Stimulated activated CD8-positive, alpha-beta memory T cell treated with anti-CD3 and anti-CD28 coated beads, Interleukin-2, amount 100 ng/mL, for 1 hour (primary cell): ENCODE measurements at places on chromosomes 13 and 19.
A peak's percentile ranks its signal among the peaks of the same experiment; 100 is the strongest.

DNA sequence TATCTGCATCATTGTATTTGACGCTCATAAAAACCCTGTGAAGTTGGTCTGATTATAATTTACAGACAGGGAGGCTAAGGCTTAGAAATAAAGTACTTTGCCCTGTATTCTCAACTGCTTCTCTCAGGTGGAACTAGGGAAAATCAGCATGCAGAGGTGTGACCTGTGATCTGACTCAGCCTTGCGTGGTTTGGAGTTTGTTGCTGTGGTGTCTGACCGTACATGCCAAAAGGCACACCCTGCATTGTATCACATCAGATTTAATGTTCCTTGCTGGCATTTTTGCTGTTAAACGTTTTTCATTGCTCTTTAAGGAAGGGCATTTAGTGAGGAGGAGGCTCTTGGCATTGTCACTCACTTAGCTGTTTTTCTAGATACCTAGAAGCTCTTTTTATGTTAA, 58.8 kb upstream of the C1QTNF9B start:
- no peak for DNase-seq

DNA sequence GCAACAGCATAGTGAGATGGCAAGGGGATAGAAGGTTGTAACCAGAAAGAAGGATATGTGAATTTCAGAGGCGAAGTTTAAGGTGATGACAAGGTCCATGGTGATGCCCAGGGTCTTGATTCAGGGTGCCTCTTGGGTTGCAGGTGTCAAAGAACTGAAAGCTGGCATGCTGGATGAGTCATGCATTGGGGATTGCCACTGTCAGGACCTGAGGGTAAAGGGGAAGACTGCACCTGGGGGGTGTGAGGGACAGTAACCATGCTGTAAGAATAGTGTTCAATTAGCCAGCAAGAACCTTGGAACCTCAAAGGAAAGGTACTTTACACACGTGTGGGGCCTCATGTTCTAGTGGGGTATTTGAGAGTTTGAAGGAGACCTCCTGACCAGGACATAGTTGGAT, 279.6 kb downstream of the SLC7A1 start:
- no peak for DNase-seq

GRCh38 chr19:15666883-15667282, 6.0 kb upstream of the CYP4F12 start:
- DNase-seq, result no peak

GRCh38 chr19:8194528-8195267, 14.5 kb upstream of the CERS4 start:
- no peak for DNase-seq

DNA sequence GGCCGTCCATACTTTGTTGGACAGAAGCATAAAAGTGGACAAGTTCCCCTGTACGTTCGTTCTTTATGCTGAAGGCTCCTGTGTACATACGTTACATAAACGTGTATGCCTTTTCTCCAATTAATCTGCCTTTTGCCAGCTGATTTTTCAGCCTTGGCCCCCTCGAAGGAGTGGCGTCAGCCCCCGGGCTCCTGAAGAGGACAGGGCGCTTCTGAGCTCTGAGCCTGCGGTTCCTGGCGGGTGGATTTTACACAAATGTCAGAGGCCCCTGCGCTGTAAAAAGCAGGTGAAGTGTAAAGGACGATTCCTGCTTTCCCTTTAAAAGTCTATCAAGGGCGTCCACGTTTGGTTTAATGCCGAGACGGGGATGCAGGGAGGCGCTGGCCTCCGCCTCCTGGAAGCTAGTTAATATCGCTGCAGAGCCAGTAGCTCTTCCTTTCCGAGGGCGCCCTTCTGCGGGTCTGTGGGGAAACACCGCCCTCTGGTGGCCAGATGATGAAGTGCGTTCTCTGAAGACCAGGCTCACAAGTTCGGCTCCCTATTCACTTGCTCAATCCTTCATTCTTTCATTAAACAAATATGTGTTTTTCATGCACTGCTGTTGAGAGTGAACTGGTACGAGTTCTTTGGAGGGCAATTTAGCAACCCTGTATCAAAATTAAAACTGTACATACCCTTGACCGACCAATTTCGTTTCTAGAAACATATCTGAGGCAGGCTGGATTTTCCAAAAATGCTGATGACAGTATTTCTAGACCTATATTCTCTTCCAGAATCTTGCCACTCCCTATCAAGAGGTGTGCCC, 62.0 kb downstream of the GPR12 start:
- DNase-seq, result peak; percentile 65

DNA sequence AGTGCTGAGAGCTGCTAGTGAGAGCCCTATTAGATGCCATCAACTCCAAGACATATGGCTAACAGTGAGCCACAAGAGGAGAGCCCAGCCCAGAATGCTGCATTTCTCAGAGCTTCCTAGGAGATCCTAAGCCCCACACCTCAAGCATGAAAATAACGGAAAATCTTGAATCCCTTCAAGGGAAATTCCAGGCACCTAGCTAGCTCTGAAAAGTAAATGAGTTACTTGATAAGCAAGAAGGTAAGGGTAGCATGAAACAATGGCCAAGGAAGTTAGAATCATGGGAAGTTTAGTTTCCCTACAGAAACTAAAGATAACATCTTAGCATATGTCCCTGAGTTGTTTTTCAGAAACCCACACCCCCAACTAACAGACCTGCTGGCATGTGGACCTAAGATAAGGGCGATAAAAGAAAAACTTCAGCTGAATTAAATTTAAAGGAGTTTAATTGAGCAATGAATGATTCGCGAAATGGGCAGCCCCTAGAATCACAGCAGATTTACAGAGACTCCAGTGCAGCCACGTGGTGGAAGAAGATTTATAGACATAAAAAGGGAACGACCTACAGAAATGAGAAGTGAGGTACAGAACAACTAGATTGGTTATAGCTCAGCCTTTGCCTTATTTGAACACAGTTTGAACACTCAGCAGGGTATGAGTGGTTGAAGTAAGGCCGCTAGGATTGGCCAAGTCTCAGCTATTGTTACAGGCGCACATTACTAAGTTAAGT, 301.3 kb upstream of the DACH1 start:
- no peak for DNase-seq

DNA sequence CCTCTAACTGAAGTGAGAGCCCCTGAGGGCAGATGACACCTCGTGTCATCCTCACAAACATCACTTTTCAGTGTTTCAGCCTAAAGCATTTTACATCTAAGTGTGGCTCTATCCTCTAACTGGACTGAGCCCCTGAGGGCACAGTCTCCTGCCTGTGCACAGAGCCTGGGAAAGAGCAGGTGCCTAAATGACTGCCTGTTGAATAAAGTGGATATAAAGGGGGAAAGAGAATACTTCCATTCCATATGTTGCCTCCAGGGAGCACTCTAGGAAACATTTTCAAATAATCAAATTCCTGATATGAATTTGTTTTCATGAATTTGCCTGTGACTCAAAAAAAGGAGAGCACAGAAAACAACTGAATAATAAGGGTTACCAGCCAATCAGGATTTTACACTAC, 32.2 kb downstream of the CNMD start:
- no peak for DNase-seq

GRCh38 chr19:7670150-7670783, 1.4 kb downstream of the RETN start:
- DNase-seq, result no peak

DNA sequence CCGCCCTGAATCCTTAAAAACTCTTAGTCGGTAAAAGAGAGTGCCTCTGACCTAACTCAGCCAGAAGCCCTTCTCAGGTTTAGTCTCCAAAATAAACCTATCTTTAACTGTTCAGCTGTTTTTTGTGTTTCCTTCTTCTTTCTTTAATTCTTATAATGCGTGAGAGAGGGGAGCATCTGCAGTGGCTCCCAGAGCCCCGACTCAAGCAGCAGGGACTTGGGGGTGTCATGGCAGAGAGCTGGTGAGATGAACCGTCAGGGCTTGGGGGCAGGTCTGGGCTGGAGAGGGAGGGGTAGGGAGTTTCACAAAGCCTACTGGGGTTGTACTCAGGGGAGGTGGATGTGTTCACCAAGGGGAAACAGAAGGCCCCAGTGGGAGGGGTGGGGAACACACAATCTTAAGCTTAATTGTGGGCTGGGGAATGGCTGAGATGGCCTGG, 16.8 kb upstream of the SIGLEC6 start:
- DNase-seq, result no peak

DNA sequence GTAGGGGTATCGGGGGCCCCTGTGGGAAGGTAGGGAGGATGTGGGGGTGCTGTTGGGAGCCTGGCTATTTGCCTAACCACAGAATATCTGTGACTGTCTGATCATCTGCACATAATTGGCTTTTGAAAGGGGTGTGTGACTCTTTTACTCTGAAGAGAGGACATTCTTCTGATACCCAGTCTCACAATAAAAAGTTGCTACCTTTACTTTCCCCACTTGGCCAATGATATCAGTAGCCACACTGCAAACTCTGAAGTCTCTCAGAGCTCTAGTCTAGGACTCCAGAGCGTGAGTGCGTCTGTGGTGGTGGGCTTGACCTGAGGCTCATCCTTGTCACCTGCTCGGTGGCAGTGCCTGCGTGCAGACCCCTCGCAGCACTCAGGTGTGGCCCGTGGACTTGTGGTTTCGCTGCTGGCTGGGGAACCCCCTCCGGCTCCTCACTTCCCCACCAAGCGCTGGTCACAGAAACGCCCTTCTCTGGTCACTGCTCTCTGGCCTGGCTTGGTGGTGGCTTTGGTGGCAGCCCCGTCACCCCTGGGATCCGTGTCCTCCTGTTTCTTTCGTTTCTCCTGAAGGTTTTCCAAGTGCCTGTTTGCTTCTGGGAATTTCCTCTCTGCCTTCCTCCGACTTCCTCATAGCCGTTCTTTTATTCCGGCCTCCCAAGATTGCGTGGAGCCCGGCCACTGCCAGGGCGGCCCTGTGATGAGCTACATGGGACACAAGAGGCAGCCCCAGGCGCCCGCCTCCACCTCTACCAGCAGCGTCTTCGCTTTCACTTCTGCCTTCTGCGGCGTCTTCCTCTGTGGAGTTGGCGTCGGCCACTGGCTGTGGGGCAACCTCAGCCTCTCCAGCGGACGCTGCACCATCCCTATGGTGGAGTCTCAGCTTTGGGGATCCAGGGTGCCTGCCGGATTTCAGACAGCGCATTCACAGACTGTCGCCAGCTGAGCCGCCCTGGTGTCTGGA, 78.0 kb downstream of the ATP11A start:
- DNase-seq, result no peak

DNA sequence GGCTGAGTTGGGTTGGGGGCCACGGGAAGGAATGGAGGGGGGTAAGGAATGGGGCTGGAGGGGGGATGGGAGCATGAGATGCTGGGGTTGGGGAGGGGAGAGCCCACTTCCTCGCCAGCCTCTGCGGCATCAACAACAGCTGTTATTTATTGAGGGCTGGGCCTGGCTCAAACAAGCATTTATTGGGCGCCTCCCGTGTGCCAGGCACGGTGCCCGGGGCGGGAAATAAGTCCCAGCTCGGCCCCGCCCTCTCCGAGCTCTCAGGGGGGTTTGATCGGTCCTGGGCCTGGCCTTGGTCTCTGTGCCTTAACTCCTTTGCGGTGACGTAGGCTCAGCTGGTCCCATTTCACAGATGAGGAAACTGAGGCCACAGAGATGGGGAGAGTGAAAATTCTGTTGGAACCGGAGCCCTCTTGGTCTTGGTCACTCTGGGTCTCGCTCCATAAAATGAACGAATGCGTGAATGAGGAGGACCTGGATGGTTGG, 919 bp upstream of the ADAMTS10 start:
- DNase-seq, result no peak

- DNase-seq, result no peak
These were observed 74.8 kb upstream of the IPO5 start for GRCh38 chr13:97878431-97879375.

GRCh38 chr13:39510316-39510695, 92.7 kb downstream of the LHFPL6 start:
- no peak for DNase-seq

- DNase-seq, result no peak
These were observed 124.2 kb downstream of the CDK8 start for GRCh38 chr13:26378116-26378515.

GRCh38 chr19:48196933-48197665, 26.6 kb downstream of the ZSWIM9 start:
- DNase-seq, result no peak

- no peak for DNase-seq
These were observed 26.9 kb downstream of the RFX1 start for GRCh38 chr19:13979244-13979615.

GRCh38 chr13:44557986-44558385, 18.1 kb downstream of the TSC22D1 start:
- no peak for DNase-seq

GRCh38 chr13:27952876-27953675, 16.0 kb downstream of the CDX2 start:
- no peak for DNase-seq
